ENCODE measurements at places on chromosomes 12 and 14.

DNA sequence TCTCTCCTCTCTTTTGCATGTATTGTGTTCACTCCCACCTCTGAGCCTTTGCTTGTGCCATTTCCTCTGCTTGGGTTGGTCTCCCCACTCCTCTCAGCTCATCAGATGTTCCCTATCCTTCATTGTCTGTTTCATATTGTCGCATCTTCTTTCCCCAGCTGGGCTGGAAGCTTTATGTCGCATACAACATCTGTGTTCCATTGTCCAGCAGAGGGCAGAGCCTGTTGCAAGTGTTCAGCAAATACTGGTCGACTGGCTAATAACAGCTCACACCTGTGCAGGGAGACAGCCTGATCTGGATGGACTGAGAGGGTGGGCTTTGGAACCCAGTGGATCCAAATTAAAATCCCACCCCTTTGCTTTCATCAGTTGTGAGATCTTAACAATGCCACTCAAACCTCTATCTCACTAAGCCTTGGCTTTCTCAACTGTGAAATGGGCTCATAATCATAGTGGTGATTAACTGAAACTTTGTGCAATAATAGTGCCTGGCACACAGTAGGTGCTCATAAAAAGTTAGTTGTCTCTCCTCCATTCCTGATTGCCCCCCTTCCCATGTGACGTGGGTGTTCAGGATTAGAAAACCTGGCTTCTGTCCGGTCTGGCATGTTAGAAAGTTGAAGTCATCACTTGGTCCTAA lies 75.8 kb downstream of the RIN3 start:
- peak; percentile 36 for DNase-seq

GRCh38 chr14:94710731-94711130 lies 59.2 kb downstream of the GSC start:
- no peak for DNase-seq

GRCh38 chr14:98926146-98926545 lies 345.9 kb downstream of the BCL11B start:
- no peak for DNase-seq

- peak; percentile 4 for DNase-seq
These were observed 51.0 kb downstream of the LMNTD1 start for GRCh38 chr12:25502118-25502517.

DNA sequence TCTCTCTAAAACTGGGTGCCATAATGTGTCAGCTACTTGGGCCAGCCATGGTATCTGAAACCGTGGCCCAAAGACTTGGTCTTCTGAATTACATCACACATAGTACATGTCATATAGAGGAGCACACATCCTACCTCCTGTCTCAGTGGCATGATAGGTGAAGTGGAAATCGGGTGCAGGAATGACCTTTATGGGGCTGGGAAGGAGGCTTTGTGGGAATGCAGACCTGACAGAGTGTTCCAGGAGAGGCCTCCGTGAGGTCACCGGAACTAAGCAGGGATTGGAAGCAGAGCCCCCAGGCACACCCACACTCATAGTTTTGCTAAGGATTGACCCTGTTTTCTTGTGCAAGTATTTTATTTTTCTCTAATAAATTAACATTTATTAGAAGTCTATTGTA lies 82.6 kb downstream of the NTF3 start:
- DNase-seq = no peak

DNA sequence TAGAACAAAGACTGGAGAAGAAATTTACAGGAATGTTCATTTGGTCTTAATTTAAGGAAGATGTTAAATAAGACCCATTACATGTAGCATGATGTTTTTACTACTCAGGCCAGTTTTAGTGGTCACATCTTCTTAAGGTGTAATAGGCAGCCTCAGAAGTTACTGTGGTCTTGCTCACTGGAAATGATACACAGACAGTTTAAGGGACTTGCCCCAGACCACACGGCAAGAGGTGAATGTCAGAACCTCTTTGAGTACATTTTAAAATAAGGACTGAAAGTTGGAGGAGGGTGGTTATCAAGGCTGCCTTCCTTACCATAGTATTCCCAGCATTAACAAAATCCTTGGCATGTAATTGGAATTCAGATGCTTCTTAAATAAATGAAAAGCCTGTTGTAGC lies 37.9 kb downstream of the LRRK2 start:
- no peak for DNase-seq

DNA sequence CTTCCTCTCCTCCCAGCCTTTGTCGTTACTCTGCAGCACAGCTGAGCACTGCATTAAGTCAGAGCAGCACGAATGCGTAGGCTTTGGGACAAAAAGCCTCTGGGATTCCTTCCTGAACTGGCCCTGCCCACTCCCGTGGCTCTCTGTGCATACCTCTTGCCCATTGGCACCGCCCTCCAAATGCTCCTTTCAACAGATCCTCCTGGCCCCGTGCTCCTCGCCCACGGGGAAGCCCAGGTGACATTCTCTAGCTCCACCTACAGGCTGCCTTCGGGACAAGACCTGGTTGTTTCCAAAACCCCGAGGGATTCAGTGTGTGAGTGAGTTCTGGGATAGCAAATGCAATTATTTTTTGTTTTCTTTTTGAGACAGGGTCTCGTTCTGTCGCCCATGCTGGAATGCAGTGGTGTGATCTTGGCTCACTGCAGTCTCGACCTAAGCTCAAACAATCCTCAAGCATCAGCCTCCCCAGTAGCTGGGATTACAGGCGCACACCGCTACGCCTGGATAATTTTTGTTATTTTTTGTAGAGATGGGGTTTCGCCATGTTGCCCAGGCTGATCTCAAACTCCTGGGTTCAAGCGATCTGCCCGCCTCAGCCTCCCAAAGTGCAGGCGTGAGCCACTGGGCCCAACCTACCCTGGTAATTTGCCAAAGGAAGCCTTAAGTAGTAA lies 17.9 kb upstream of the TDRD9 start:
- peak; percentile 64 for DNase-seq

GRCh38 chr12:449203-449602 lies 10.5 kb upstream of the B4GALNT3 start:
- no peak for DNase-seq

GRCh38 chr14:76780360-76780759 lies 19.1 kb downstream of the VASH1 start:
- DNase-seq = no peak

DNA sequence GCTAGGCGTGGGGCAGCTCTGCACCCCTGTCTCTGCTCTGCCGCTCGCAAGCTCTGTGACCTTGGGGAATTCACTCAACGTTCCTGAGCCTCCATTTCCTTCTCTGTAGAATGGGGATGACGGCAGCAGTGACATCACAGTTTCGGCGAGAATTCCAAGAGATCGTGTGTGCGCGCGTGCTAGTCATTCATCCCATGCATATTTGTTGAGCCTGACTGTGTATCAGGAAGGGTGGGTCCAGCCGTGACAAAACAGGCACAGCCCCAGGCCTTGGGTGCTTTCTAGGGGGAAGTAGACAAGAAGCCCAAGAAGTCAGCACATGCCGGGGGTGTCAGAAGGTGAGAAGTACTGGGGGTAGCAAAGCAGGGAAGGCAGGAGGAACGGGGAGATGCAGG lies 145.6 kb upstream of the NCOR2 start:
- DNase-seq = peak; percentile 89

- DNase-seq = no peak
These were observed 6.7 kb upstream of the EML1 start for GRCh38 chr14:99786511-99786989.

DNA sequence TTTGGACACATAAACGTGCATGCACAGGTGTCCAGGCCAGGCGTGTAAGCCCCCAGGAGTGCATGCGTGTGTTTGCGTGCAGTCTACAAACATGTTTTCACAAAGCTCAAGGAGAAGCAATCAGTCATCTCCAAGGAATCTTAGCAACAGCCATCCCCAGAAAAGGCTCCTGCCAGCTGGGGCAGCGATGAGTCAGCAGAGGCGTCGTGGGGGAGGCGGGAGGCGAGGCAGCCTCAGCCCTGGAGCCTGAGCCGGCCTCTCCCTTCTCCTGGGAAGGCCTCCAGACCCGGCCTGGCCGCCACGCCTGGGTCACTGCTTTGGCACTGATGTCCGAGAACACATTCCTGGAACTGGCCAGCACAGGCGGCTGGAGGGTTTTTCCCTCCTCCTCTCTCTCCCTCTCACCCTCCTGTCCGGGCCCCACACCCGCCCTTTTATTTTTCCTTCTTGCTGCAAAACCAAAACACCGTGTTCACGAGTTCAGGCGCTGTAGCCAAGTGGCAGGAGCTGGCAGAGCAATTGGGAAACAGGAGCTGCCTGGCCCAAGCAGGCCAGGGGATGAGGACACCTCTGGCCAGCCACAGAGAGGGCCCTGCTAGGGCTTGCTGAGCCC lies 92.7 kb downstream of the LRRC74A start:
- DNase-seq = peak; percentile 68

- DNase-seq = no peak
These were observed 49.1 kb downstream of the PTGER2 start for GRCh38 chr14:52363041-52363704.

GRCh38 chr14:30410986-30411385 lies 148.0 kb upstream of the G2E3 start:
- no peak for DNase-seq

GRCh38 chr12:111434680-111435338 lies 29.1 kb downstream of the SH2B3 start:
- peak; percentile 36 for DNase-seq
